IPS DF 6.9 (cell line): ENCODE measurements at places on chromosomes 2 and 18.

- peak; percentile 63 for DNase-seq
Measured at GRCh38 chr2:191691016-191691735, 13.2 kb downstream of the NABP1 start.

- no peak for DNase-seq
Measured at GRCh38 chr2:187545238-187545751, 8.9 kb downstream of the TFPI start.

- DNase-seq = no peak
Measured at GRCh38 chr2:8281950-8282857, 399.7 kb upstream of the ID2 start.

DNA sequence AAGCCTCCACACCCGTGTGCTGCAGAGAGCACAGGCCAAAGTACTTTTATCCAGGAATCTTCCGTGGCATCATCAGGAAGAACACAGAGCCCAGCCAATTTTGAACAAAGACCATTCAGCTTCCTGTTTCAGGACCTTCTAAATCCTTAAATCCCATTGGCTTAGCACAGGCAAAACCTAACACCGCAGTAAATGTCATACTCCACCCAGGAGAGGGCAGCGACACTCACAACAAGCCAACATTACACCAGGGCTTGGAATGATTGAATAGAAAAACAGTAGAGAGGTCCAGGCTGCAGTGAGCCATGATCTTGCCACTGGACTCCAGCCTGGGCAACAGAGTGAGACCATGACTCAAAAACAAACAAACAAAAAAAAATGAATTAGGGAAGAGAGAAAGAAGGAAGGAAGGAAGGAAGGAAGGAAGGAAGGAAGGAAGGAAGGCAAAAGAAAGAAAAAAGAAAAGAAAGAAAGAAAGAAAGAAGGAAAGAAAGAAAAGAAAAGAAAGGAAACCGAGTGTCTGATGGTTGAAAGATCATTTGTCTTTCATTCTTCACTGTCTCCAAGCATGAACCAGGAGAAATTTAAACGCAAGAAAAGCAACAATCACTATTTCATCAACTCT lies 144.6 kb upstream of the SATB2 start:
- DNase-seq = no peak

DNA sequence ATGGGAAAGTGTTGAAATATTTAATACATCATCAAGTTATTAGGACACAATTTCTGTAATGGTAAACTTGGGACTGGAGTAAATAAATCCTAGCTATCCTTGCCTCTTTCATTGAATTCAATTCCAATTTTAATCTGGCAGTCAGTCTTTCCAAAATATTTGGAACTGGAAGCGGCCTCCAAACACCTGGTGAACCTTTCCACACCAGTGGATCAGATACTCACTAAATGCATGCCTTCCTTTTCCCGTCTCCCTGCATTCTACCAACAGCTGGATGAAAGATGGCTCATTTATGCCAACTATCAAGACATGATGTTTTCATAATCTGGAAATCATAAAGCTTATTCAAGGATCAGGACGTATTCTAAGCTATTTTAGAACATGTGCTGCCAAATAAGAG lies 488.2 kb upstream of the SPHKAP start:
- DNase-seq = no peak

DNA sequence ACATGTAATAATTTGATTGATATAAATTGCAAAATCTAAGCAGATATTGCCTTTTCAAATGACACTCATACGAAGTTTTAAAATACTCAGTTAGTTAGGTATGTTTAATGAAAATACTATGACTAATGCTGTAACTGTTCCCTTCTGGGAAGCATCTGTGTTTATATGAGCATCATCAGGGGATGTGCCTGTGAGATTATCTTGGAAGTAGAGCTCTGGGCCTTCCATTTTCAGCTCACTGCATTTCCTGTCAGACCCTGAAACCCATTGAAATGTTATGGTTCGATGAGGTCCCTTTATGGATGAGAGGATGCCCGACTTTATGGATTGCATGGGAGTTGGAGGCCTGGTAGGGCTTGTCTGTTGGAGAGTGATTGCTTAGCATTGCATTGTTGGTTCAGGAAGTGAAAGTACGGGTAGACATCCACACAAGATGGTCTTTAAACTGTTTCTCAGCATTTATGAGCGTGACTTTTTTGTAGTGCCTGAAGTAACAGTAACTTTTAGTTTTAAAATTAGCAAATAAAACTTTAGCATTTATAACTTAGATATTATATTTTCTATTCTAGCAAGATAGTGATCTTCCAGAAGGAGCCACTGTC lies 28.7 kb downstream of the ELP2 start:
- no peak for DNase-seq

GRCh38 chr2:107681936-107682335 lies 144.8 kb upstream of the RGPD4 start:
- DNase-seq = no peak

DNA sequence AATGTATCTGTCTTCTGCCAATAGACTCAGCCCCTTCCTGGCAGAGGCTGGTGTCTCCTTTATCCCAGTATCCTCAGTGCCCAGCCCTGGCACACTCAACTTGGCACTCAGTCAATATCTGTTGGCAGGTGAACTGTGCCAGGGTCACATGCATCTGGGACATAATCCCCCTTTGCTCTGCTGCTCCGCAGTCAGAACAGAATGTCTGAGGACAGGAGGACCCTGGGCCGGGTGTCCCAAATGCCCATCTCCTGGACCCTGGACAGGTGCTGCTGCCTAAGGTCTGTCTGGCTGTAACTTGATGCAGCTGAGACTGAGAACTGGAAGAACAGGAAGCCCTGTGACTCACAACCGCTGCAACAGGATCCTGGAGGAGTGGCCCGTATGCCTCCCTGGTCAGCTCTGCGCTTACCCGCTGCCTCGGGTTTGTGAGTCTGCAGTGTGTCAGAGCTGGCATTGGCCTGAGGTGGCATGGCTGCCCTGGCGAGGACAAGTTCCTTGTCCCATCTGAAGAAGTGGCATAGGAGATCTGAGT lies 11.4 kb downstream of the HK2 start:
- DNase-seq = no peak

GRCh38 chr2:100178085-100178788 lies 35.8 kb upstream of the AFF3 start:
- peak; percentile 88 for DNase-seq

DNA sequence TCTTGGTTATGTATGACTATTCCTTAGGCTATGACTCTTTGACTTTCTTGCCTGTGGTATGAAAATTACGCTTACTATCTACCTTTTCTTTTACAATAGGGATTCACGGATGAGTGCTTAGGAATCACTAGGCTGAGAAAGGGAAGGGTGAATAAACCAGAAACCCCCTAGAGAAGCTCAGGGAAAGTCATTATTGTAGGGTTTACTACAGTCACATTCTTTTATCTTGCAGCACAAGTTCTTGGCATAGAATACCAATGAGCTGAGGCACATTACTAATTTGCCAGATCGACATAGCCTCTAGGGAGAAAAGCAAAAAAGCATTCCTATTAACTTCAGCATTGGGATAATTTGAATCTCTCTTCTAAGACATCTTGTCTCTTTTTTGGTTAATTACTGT lies 103.3 kb downstream of the ST6GAL2 start:
- no peak for DNase-seq

DNA sequence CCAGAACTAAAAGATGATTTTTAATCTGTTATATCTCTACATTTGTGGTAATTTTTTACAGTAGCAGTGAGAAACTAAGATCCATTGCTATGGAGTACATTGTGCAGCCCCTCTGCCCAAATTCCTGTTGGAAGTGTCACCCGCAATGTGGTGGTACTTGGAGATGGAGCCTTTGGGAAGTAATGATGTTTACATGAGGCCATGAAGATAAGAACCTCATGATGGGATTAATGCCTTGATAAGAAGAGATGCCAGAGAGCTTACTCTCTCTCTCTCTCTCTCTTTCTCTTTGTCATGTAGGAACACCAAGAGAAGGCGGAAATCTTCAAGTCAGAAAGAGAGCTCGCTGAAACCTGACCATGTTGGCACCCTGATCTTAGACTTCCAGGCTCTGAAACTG lies 535.4 kb downstream of the PID1 start:
- DNase-seq = no peak

- no peak for DNase-seq
Measured at GRCh38 chr2:70771446-70771845, 3.4 kb upstream of the ADD2 start.

DNA sequence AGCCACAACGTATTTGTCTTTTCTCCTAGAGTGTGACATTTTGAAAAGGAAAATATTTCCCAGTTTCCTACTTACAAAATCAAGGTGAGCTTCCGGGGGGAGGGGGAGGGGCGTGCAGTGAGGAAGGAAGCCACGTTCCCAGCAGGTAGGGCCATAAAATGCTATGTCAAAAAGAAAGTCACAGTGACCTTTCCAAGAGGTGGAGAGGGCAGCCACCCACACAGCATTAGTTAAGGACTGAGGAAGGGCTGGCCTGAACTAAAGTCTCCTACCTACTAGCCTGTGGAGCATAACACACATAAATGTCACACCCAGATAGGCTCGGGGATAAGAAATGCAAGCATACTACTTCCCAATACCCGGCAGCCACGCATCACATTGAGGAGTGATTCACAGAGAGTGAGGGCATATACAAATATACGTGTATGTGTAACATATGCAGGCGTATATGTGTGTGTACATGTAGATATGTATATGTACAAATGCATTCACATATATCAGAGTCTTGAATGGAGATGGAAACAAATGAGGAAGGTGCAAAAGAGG lies 191.1 kb downstream of the STK39 start:
- no peak for DNase-seq

DNA sequence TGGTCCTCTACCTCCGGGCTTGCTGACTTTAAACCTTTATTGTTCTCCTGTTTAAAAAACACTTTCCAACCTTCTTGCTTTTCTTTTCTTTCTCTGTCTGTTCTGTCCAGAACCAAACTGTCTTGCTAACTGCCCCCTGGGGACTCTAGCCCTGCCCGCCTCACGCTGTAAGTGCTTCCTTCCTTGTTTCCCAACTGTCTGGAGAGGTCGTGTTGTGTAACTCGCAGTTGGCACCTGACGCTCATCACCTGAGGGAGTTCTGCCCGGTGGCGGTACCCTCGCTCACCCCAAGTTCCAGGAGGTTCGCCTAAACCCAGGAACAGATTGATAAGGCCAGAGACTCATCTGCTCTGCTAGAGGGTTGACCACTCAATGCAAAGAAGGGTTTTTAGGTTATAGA lies 123.4 kb downstream of the MTCL1 start:
- DNase-seq = no peak
